ENCODE measurements at places on chromosomes 1 and 21.

GRCh38 chr21:23725576-23725975 lies 1881.7 kb downstream of the MRPL39 start:
- DNase-seq = no peak

- no peak for DNase-seq
These were observed 74.8 kb upstream of the DEPDC1 start for GRCh38 chr1:68571454-68572235.

DNA sequence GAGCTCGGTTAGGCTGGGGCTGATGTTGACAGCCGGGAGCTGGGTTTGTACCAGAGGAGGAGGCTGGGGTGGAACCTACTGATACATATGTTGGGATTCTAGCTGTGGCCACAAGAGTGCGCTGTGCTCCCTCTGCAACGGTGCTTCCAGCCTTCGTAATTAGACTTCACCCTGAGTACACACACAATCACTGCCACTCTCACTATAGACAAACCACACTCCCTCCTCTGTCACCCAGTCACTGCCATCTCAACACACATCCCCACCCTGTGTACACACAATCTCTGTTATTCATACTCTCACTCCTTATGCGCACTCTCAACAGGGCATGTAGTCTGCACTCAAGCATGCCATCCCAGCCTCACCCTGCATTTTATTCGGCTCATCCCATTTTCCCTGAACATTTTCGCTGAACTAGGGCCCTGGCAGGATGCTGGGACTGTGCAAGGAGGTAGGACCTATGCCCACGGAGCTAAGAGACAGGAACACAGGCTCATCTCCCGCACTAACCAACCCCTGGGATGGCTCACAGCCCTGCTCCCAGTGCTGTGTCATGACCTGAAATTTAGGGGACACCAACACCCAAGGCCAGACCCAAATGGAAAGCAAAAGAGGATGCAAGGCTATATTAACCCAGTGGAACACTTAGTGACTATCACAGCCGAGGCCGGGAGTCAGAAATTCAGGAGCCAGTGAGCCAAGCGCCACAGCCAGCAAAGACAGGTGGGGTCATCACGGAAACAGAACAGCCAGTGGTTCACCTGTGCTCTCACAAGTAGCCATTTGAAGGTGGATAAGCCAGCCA lies 5.7 kb downstream of the GJB3 start:
- peak; percentile 42 for DNase-seq

DNA sequence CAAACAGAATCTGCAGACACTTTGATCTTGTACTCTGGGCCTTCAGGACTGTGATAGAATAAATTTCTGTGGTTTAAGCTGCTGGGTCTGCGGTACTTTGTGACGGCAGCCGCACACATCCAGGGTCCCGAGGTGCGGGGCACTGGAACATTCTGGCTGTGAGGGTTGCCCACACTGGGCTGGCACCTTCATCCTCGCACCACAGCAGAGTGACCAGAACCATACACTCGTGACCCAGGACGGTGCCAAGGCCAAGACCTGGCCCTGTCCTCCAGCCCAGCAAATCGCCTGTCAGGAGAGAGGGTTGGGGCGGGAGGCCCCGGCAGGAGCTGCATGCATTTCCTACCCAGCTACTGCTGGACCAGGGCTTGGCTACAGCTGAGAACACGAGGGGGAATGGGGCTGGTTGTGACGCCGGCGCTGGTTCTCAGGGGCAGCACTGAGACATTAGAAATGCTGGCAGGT lies 2.6 kb upstream of the FTCD start:
- no peak for DNase-seq

DNA sequence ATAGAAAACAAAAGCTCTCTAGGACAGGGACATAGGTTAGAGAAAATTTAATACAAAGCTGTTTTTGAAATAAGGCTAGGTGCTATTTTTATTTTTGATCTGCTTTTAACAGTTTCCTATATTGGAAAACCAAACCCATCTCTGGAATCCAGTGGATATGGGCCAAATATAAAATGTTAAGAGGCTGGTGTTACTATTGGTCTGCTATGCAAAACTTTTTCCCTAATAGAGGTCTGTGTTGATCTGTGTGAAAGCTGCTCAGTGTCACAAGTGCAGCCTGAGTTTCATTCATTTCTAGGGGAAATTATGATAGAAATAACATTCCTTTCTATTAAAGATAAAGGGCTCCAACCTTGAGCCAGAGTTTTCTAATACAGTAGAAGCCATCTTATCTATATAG lies 116.4 kb downstream of the OLFML2B start:
- no peak for DNase-seq

GRCh38 chr1:19309123-19309813 lies 2.7 kb downstream of the AKR7A2 start:
- no peak for DNase-seq

GRCh38 chr1:25037174-25038074 lies 107.3 kb upstream of the RUNX3 start:
- peak; percentile 28 for DNase-seq

DNA sequence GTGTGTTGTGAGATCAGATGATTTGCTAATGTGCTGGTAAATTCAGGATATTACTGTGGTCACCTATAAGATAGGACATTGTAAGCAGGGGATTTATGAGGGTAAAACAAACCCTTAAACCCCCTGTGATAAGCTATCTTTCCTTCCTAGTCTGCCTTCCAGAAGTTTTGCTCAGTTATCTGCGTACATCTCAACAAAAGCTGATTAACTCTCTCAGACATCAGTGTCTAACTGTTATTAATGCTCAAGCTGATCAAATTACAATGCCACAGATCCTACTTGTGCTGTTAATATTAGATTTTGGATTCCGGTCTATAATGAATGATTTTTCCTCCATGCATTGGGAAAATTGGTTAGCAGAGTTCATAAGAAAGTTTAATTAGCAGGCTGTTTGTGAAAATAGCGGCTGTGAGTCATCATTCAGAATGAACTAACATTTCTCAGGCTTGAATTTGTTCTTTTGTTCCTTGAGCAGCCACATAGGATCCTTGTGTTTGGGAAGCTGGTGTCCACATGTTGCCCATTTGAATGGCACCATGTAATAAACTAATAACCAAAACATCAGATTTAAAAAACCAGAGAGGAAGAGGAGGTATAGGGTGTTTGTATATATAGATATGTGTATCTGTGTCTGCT lies 48.7 kb downstream of the ELAVL4 start:
- DNase-seq = no peak

- no peak for DNase-seq
These were observed 132.2 kb downstream of the CLIC6 start for GRCh38 chr21:34800797-34801518.

DNA sequence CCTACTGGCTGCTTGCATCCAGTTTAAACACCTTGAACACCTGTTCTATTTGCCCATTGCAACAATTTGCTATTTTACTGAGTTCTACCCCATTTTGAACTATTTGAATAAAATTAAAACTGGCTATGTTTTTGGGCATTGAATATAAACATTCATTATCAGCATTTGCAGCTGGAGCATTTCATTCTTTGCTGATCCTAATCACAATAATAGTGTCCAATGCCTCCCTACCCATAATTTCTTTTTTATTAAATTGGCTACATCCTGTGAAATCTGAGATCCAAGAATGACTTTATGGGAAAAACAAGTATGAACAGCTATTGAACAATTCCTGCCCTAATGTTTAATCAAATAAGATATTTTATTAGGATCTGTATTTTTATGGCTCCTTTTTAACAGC lies 447.9 kb downstream of the PLA2G4A start:
- DNase-seq = no peak

DNA sequence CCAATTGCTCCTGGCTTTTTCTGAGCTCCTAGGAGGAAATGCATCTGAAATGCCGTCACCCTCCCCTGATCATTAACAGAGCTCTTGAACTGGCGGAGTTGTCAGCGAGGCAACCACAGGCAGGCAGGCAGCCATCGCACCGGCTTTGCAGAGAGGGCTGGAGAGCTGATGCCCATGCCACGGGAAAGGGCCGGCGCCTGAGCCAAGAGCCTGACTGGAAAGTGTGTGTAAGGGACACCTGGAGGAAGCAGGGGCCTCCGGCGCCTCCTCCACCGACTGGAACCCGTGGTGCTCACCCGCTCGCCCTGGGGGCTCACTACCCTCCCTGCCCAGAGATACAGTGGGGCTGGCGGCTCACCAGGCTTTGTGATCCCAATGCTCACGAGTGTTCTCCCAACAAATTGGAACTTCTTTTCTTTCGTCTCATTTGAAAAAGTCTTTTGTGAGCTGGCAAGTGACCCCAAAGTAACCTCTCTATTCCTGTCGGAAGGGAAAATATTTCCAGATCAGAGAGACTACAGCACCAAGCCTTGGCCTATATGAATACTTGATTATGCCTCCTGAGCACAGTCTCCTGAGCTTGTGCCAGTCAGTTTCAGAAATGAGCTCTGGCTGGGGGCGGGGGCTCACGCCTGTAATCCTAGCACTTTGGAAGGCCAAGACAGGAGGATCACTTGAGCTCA lies 97.7 kb upstream of the SLC25A33 start:
- DNase-seq = no peak

DNA sequence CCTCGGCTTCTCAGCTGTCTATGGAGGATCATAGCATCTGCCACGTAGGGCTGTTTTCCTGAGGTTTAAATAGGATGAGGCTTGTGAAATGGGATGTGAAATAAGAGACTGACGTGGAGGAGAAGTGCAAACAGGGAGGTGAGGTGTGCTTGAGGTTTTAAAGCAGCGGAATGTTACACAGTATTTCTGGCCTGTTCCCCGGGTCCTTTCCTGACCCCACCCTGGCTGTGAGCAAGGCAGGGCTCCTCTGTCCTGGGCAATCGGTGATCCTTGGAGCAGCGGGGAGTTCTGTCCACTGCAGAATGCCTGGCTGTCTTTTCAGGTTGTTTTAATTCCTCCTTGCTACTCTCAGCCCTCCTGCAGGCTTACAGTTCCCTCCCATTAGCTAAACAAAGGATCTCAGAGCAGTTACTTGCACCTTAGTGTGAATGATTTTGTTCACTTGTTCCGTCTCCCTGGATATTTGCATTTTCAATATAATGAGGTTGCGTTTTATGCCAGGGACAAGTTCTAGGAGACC lies 38.6 kb downstream of the LHX4 start:
- no peak for DNase-seq

- no peak for DNase-seq
These were observed 5.2 kb downstream of the KAZN start for GRCh38 chr1:14603645-14604044.

DNA sequence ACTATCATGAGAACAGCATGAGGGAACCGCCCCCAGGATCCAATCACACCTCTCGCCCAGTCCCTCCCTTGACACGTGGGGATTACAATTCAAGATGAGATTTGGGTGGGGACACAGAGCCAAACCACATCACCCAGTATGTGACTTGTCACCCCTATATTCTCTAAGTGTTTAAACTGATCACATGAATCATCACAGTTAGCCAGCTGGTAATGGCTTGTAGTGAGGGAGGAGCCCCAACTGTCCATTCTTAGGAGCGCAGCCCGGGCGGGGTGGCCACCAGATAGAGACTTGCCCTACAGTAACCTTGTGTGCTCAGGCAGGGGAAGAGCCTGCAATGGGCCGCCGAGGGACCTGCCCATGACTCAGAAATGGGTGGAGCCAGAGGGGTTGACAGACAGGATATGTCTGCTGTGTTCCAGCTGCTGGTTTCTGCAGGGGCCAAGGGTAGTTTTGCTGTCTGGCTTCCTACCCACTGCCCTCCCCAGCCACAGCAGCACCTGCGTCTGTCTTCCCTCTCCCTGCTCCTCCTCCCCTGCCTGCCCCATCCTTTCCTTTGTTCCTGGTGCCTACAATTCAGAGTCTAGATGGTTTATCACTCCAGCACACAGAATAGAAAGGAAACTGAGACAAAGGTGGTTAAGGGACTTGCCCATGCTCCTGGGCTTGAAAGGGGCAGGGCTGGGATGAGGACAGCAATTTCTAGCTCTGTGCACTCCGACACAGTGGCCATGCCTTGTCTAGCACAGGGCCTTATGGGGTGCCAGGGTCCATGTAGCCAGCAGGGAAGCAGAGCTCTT lies 9.2 kb downstream of the ABCG1 start:
- DNase-seq = peak; percentile 76

- DNase-seq = no peak
These were observed 1793.9 kb downstream of the NCAM2 start for GRCh38 chr21:22791986-22792560.

DNA sequence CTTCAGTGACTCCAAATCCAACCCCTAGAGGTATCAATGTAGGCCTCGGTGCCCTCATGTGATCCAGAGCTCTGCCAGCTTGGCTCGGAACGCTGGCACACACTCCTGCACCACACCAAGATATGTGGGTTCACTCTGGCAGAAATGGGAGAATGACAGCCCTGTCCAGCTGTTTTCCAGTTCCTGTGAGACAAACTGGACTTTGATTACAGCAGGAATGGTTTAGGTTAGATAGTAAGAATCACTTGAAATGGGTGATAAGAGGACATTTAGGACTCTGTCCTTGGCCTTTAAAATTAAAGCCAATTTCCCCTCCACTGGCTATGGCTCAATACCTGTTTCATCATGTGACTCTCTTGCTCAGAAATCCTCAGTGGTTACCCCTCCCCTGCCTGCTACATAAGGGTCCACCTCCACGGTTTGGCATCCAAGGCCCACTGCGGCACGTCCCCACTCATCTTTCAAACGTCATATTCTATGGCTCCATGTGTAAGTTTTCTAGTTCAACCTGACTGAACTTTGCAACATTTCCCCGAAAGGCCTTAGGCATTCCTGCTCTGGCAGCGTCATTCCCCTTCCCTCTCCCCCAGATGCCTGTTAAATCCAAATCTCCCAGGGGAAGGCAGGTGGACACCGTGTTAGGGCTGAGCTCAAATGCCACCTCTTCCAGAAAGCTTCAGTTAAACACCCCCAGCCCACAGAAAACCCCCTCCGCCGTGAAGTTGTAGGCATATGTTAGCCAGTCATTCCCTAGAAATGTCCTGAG lies 44.7 kb downstream of the PLEKHA6 start:
- no peak for DNase-seq

GRCh38 chr1:18926315-18927081 lies 24.1 kb upstream of the ALDH4A1 start:
- peak; percentile 66 for DNase-seq

GRCh38 chr1:106536741-106537140 lies 519.7 kb upstream of the PRMT6 start:
- no peak for DNase-seq

GRCh38 chr1:182794676-182795201 lies 5.2 kb downstream of the NPL start:
- no peak for DNase-seq

All from activated CD8-positive, alpha-beta memory T cell treated with anti-CD3 and anti-CD28 coated beads for 1 hour (primary cell).